ENCODE measurements at places on chromosomes 16 and 17.

GRCh38 chr17:57939797-57940196 is 15.4 kb downstream of the CUEDC1 start:
- DNase-seq: peak; percentile 7

DNA sequence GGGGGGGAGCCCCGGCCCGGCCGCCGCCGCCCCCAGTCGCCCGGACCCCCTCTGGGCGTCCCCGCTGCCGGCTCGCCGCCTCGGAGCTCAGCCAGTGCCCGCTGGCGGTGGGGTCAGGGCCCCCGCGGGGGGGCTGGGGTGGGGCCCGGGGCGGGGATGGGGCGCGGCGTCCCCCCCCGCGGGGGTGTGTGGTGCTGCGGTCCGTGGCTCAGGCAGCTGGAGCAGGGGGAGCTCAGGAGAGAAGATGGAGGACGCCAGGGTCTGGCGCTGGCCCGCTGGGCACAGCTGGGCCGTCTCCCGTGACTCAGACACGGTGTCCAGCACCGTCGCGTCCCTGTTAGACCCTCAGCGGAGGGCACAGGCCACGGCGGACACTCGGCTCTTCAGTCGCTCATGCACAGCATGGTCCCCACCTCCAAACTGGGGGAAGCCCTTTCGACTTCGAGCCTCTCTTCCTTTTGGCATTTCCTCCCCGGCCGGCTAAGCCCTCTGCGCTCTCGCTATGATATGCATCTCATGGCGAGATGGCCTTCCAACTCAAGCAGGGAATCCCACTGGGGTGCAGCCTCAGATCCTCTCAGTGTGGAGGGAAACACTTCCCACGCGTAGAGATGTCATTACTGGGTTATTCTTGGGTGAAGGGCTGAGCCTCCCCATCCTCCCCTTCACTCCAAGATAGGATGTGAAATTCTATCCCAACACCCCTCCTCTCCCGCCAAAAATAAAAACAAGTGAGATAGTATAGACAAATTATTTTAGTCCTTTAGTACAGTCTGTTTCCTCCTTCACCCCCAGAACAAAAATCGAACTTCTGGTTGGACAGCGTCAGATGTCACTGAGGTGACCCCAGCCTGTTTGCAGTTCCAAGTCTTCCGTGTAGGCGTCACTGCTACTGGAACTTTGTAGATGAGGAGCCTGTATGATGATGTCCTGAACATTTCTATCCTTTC is 522 bp upstream of the VEZF1 start:
- no peak for DNase-seq

GRCh38 chr17:46869296-46869695 is 17.9 kb downstream of the WNT9B start:
- no peak for DNase-seq

DNA sequence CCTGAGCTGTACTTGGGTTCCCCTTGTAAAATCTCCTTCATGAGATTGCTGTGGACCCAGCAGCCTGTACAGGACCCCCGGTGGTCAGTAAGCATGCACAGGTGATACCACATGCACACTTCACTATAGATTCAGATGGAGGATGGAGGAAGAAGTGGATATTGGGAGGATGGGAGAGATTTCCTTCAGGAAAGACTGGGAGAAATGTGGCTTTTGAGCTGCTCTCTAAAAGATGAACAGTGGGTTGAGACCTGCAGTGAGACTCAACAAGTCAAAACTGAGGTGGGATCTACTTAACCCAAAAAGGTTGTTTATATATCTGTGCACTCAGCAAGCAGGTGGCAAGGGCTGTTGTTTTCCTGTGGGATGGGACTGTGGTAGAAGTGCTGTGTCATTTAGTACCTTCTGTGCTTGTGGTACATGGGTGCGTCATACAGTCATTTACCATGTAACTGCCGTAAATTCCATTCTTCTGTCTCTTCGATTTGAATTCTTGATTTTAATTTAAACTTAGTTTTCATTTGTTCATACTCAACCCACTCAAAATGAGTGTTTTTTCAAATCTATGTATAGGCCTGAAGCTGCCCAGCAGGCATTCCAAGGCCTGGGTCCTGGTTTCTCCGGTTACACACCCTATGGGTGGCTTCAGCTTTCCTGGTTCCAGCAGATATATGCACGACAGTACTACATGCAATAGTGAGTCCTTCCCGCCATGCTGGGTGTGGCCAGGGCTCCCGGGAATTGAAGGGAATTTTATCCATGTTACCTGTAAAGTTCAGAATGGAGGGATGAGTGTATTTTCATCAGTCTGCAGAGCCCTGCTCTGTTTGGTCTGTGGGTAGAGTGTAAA is 6.9 kb downstream of the HERPUD1 start:
- DNase-seq: peak; percentile 55

DNA sequence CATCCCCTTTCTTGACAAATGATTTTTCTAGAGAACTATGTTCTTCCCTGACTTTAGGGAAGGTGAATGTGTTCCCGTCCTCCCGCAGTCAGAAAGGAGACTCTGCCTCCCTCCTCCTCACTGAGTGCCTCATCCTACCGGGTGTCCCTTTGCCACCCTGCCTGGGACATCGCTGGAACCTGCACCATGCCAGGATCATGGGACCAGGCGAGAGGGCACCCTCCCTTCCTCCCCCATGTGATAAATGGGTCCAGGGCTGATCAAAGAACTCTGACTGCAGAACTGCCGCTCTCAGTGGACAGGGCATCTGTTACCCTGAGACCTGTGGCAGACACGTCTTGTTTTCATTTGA is 7.4 kb downstream of the NAT9 start:
- DNase-seq: no peak

- no peak for DNase-seq
Observed at GRCh38 chr16:65172356-65172755, 50.5 kb upstream of the CDH11 start.

GRCh38 chr17:33977729-33978514 is 277.2 kb upstream of the CCL2 start:
- no peak for DNase-seq

DNA sequence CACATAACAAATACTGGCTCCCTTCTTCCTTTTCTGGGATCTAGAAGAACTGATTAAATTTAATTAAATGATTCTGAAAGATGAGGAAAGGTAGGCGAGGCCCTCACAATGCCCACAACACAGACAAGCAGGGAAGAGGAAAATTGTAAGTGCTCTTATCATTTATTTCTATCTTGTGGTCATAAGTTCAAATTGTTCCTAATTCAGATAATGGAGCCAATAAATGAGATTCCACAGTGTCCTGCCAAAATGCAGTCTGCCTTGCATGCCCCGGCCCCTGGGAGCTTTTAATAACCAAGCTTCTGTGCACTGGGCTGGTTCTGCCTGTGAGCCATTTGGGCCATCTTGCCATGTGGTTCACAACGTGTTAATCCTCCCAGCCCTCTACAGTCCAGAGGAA is 97.0 kb downstream of the CMC2 start:
- DNase-seq: no peak

DNA sequence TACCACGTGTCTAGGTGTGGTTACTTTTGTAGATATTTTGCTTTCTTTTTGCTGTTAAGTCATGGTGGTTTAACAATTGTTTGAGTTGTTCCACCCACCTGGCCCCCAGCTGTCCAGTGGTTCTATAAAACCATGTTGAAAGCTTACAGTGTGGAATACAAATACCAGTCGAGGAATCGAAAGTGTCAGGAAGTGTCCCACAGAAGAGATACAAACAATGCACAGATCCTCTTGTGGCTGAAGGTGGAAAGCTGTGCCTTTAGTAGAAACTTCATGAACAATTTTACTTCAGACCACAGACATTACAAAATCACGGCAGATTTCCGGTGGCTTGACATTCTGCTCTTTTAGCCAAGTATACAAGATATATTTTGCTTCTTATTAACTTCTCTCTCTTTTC is 782.4 kb upstream of the SOX9 start:
- no peak for DNase-seq

DNA sequence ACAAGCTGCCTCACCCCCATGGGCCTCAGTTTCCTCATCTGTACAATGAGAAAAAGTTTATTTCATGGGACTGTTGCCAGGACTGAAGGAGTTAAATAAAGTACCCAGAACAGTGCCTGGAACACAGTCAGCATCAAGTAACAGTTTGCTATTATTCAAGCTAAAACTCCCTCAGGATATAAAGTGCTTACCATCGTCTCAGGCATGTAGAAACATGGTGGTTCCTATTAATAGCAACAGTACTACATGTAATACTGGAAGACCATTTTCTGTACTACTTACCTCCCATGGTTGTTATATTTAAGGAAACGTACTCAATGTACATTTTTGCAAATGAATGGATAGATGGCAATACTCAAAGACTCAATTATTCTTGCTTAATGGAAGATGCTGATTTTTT is 93.4 kb downstream of the NCOR1 start:
- no peak for DNase-seq

- DNase-seq: no peak
Observed at GRCh38 chr17:1168533-1169220, 11.1 kb downstream of the ABR start.

DNA sequence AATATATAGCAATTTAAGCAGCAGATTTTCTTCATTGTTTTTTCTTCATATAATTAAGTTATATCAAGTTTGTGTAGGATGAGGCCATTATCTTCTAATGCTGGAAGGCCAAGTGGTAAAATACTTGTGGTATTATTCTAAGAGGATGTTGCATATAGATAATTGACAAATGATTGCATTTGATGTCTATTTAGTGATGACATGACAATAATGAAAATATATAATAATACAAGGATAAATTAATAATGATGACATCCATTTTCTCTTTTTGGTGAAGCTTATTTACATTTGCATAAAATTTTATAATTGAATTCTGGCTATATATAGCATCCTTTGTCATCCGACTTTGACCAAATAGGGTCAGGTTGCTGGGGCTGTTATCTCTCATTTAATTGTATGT is 195.4 kb upstream of the KCNJ16 start:
- no peak for DNase-seq

DNA sequence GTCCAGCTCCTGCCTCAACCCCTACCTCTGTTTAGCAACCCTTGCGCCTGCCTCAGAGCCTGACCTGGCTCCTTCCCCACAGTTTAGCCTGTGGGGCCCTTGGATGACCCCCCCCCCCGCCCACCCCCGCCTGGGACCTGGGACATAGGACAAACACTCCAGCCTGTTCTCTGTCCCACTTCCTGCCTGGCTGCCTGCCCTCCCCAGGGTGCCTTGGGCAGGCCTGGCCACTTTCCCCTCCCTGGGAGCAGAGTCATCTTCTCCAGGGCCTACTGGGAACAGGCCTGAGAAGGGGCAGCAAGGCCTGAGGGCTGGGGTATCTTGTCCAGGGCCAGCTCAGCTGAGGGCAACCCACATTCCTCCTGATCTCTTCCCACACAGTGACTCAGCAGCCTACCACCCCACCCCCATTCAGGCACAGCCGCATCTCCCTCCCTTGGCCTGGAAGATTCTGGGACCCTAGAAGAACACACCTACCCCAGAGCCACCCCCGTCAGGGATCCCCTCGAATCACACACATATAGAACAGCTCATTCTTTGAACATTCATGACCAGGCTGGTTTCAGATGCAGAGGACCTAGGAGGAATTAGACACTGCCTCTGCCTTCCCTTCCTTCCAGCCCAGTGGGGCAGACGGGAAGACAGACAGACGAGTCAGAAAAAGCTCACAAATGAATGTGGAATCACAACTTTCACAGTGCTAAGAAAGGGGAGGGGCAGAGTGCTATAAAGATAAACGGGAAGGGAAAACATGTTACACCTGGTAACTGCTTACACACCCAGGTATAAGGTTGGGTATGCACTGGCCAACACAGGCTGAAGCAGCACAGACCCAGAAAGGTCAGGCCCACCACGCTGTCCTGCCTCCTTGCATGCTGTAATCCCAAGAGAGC is 6.0 kb downstream of the FHOD1 start:
- no peak for DNase-seq

DNA sequence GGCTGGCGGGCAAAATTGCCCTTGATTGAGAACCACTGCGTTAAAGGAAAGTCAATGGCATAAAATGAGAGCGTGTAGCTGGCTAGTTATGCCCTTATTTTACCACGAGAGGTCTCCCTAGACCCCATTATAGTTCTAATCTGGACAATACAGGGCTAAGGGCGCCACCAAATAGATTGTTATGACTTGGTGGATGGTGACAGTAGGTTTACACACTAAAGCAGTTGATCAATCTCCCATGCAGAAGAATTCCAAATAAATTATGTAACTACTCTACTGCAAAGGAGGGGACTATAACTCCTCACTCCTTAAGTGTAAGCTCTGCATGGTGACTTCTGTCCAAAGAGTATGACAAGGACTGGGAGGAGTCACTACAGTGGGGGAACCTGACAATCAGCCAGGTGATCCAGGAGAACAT is 20.4 kb upstream of the YPEL2 start:
- peak; percentile 77 for DNase-seq

- no peak for DNase-seq
Observed at GRCh38 chr17:42680331-42680808, 1.3 kb downstream of the CCR10 start.

DNA sequence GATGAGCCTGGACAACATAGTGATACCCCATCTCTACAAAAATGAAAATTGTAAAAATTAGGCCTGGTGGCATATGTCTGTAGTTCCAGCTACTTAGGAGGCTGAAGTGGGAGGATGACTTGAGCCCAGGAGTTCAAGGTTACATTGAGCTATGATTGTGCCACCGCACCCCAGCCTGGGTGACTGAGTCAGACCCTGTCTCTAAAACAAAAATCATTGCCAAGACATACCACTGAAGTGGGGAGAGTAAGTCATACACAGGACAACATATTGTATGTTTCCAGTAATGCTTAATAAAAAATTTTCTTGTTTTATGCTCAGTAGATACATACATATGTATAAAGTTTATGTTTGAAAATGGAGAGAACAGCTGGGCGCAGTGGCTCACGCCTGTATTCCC is 39.2 kb downstream of the NDE1 start:
- no peak for DNase-seq

DNA sequence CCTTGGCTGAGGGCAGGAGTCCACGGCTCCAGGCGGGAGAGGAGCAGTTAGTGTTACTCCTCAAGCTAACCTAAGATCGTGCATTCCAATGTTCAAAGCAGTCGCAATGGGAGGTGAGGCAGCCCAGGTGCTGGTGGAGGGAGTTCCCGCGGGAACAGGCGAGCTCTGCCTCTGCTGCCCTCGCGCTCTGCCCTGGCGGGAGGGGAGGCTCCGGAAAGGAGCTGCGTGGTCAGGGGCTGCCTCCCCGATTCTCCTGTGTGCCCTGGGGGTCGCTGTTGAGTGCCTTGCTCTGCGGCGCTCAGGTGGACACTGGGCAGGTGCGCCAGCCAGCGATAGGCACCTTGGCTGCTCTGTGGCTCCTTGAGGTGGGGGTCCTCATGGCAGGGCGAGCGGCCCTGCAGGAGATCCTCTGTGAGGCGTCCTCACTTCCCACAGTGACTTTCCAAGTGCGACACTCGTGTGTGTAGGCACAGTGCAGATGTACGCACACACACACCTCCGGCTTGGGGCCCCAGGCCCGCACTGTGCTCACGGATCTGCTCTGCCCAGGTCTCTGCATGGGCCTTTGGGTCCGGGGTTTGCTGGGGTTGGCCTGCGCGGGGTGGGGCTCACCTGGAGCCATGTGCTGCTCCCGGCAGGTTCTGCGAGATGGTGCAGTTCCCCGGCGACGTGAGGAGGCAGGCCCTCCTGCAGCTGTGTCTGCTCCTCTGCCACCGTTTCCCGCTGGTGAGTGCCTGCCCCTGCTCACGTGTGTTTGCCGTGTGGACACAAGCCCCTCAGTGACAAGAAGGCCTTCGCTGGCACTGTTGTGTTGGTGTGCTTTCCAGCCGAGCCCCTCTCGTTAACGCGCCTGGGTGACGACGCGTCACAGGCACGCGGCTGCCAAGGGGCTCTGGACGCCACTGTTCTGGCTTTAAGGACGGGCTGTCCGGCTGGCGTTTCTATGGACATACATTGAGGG is 97.9 kb upstream of the ZNF750 start:
- no peak for DNase-seq
